ENCODE measurements at places on chromosomes 4 and X.

- DNase-seq = no peak
These were observed 67.8 kb downstream of the SPIN4 start for GRCh38 chrX:63283348-63283747.

- DNase-seq = peak; percentile 89
These were observed at the start of gene KANTR for GRCh38 chrX:53093748-53094581. TSS of gene KANTR (plus strand) at chrX:53094142. CDS start at chrX:53124273, 30,131 bp downstream.

DNA sequence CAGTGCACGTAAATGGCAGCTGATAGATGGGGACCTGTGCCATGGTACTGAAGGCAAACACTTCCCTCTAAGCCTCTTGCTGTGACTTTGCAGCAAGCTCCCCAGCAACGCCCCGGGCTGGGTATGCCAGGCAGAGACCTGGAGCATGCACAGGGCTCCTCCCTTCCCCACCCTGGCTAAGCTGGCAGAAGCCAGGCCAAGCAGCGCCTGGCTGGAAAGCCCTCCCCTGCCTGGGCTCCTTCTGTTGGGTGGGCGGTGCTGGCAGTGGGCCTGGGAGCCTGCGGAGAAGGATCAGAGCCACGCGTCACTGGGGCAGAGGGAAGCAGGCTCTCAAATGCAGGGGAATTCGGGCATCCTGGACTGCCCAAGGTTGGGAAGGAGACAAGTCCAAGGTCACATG lies 3.6 kb downstream of the ATP2B3 start:
- no peak for DNase-seq

DNA sequence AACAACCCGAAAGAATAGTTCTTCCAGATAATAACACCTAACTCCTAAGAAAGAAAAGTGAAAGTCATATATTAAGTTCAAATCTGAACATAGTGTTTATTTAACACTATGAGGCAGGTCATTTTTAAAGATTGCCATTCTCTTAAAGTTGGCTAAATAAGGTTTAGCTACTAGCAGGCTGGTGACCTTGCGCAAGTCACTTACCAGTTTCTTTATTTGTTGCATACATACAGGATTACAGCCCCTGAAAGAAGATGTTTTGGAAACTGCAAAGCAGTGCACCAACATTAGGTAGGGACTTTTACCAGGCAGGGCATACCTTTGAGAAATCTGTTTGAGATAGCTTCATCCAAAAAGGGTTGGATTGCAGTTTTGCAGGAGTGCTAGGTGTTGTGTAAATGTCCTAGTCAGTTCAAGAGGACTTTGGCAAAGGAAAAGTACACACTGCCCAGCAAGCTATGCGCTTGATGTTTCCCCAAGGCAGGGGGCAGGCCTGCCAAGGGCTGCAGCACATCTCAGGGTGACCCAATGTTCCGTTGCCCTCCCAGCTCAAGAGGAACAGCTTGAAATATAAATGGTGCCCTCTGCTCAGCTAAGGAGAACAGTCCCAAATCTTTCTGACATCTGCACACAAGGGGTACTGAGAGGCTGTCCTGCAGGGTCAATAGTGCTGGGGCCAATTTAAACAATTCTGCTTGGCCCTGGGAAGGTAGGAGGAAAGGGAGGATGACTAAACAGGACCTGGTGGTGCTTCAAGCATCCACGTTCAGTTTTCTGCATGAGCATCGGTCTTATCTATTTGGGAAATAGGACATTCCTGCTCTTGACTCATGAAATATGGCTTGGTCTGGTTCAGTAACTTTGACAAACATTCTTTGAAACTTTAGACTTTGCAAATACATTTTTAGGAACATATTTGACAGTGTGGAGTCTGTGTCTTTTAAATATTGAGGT lies 130.8 kb downstream of the COL4A6 start:
- DNase-seq = no peak

DNA sequence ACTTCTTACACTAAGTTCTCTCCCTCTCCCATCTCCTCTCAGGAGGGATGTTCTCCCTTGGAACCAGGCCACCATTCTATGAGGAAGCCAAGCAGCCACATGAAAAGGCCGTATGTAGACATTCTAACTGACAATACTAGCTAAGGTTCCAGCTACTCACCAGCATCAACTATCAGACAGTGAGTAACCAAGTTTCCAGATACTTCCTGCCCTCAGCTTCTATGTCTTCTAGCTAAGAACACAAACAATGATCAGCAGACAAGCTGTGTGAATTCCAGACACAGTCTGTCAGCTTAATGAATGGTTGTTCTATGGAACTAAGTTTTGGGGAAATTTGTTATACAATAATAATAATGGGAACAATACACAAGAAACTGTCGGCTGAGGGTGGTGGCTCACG lies 50.8 kb downstream of the SMIM14 start:
- DNase-seq = no peak

DNA sequence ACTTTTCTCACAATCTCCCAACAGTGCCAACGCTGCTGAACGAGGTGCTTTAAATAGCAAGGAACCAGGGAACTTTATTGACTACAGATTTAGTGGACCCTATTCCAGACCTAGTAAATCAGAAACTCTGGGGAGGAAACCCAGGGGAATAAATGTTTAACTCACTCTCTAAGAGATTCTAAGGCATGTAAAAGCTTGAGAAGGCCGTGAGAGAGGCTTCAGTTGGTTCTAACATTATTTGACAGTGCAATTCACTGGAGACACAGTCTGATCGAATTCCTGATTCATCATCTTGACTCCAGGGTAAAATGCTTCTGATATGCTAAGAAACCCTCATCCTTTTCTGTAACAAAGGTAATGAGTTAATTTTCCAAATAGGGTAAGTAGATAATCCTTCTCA lies 494.4 kb downstream of the KCNIP4 start:
- DNase-seq = no peak

- DNase-seq = no peak
These were observed 130.1 kb downstream of the CEP135 start for GRCh38 chr4:56078866-56079265.

DNA sequence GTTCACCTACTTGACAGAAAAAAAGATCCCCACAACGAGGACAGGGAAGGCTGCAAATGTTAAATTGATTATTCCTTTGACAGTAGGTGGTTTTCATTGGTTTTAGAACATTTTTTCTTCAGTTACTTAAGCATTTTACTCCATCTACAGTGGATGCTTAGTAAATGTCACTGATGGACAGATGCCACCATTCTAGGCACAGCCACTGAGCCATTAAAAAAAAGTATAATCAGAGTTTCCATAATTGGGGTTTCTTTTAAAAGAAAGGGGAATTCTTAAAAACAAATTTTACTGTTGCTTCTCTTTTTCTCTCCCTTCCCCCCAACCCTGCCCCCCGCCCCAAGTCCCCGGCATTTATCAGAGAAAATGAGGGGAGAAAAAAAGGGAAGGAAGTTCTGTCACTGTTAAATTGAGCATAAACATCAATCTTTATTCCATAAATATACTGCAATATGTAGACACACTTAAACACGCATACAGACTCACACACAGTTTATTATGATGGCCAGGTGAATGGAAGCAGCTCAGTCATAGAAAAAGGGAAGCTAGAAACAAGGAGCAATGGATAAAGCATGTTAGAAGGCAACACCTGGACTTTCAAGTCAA lies 79.7 kb upstream of the PRPS2 start:
- DNase-seq = no peak
